ENCODE measurements at places on chromosomes 7 and 10.

DNA sequence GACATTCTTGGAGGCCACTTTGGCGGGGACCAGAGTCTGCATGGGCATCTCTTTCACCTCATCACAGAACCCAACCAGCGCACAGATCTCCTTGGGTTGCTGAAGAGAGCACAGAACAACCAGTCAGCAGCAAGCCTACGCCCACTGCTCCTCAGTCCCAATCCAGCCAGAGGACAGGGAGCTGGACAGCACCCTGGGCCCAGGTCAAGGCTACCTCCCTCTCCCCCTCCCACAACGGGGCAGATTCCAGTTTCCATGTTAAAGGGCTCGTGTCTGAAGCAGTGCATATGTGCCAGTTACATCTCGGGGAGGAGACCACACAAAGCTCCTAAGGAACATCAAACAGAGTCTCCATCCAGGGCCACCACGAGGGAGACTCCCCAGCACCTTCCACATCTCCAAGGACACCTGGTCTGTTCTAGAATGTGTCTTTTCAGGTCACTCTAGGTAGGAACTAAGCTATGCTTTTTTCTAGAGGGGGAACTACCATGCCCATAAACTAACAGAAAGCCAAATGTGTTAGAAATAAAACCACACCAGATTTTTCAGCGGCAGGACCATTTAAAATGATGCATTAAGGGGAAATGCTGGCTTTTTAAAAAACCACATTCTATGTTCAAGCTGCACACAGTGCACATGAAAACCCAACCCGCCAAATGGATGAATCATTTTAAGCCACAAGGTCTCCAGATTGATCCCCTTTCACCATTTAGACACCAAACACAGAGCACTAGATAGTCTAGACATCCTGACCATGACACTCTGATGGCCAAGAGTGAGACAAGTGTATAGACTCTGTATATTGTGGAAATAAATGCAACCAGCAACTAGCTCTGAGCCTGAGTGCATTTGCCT is 28.9 kb downstream of the PSAP start:
- DNase-seq, result peak; percentile 43

GRCh38 chr10:102195296-102195870 is 30.7 kb upstream of the ELOVL3 start:
- peak; percentile 15 for DNase-seq

DNA sequence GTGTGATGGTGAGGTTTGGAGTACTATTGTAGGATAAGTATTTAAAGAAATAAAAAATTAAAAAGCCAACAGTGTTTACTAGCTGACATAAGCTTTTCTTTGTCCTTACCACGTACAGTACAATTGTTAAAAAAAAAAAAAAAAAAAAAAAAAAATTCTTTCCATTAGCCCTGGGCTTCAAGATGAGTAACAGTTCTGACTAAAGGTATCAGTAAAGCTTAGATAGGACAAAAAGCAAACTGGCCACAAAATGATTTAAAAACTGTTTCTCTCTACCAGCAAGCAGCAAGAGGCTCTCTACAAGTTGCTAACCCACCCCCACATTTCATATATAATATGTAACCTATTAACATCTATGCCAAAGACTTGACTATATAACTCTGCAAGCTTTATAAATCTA is 17.5 kb downstream of the HYCC1 start:
- no peak for DNase-seq

GRCh38 chr7:32936689-32937088 is 20.6 kb upstream of the FKBP9 start:
- no peak for DNase-seq

DNA sequence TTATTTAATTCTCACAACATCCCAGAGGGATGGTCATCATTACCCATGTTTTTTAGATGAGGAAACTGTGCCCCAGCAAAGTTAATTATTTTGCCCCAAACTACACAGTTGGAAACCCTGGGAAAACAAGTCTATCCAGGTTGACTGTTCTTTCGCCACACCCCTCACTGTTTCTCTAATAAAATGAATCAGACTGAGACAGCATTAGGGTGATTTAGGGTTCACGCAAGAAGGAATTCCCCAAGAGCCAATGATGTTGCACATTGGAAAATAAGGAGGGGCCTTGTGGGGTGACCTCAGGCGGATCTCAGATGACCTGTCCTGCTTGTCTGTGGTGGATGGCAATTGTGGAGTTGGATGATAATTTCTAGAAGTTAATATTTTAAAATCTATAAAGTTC is 135.7 kb upstream of the TBX20 start:
- no peak for DNase-seq

- DNase-seq, result no peak
Measured at GRCh38 chr7:163971-164881, 28.1 kb upstream of the FAM20C start.

- peak; percentile 63 for DNase-seq
Measured at GRCh38 chr7:90629297-90629918, 33.3 kb downstream of the CDK14 start.

DNA sequence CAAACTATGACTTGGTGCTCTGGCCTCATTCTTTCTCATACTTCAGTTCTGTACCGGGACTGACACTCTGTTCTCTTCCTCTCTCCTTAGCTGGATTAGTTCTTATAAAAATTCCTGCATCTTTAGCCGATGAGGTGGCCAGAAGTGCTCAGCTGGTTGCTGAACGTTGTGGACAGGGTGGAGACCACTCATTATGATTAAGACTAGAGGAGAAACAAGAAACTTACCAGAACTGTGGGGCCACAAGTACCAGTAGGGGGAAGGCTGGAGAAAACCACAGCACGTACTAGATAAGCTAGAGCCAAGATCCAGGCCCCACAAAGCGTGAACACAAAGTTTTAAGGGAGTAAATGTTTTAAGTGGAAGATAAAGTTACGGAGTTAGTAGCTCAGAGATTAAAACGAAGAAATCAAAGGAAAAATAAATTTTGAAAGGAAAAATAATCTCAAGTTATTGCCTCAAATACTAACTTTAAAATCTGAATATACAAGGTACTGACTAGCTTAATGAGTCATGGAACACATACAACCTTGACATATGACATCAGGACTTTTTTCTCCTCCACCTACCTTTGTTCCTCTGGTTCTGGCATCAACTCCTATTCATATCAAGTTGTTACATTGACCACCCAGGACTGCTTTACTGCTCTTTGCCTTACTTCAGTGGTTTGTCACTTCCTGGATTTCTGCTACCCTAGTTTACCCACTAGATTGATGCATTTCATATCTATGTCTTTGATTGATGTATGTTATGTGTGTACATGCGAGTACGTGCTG is 469.0 kb downstream of the TFEC start:
- peak; percentile 76 for DNase-seq

DNA sequence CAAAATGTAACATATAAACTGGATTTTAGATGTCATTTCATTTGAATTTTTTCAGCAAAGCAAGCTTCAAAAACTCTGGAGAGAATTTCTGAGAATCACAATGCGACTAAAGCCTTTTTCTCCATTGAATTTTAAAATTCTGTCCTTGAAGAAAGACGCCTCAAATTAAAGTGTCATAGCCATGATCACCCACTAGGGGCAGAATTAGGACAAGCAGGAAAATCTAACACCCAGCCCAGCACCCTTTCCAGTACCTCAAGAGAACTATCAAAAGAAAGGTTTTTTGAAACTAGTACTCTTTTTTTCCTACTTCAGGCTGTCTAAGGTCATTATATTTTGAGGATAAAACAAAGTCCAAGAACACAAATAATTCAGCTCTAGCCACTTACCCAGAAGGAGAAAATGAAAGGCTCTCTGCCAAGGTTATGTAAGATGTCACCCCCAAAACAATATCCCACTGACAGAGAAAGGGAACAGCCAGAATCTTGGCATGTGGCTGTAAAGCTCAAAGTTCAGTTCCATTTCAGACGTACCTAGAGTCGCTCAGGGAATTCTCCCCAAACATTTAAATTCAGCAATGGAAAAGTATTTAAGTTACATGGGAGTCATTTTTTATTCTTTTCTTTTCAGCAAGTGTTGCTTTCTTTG is 299.4 kb downstream of the SNX13 start:
- DNase-seq, result peak; percentile 30

DNA sequence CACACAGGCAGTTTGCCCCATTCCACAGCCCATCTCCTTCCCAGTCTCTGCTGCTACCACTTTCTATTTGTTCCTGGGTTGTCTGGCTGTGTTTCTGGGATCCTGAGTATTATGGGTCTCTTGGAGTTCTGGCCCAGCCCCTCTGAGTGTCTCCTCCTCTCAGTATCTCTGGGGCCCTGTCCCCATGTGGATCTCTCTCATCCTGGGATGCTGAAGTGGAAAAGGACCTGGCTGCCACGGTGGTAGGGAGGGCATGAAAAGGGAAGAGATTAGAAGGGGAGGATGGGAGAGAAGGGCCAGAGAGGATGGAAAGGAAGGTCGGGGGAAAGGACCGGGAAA is 54.5 kb upstream of the LBX1 start:
- no peak for DNase-seq

DNA sequence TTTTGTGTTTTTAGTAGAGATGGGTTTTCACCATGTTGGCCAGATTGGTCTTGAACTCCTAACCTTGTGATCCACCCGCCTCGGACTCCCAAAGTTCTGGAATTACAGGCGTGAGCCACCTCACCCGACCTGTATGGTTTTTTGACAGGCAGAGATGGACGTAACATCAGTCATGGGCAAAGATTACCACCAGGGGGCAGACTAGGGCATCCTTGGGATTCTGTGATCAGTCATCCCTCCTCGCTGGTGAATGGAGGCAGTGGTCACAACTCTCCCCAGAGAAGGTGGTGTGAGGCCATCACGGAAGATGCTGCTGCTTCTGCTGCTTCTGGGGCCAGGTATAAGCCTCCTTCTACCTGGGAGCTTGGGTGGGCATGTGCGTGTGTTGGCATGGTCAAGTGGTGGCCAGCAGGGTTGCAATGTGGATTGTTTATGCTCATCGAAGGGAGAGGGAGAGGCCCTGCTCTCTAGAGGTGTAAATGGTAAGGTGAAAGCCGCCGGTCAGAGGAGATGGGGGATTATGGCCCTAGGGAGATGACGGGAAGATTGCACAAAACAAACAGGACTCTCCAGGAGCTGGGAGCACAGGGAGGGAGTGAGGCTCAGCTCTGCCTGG is 122.7 kb upstream of the PRSS1 start:
- DNase-seq, result peak; percentile 23

DNA sequence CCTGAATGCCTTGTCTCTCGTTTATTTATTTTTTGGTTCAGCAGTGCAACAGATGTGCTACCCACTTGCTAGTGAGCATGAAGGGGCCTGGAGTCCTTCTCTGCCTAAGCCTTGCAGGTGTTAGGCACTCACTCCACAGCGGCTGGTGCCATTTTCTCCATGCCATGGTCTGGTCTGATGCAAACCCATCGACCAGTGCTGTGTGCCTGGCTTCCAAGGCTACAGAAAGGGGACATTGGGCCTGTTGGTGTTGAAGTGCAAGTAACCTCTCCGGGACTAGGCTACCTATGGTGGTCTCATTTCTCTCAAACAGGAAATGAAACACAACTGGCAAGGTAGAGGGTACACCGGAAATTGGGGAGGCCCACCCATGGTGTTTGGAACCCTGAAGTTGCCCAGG is 198.1 kb downstream of the ADARB2 start:
- no peak for DNase-seq

- peak; percentile 7 for DNase-seq
Measured at GRCh38 chr10:129877773-129878371, 86.2 kb downstream of the EBF3 start.

DNA sequence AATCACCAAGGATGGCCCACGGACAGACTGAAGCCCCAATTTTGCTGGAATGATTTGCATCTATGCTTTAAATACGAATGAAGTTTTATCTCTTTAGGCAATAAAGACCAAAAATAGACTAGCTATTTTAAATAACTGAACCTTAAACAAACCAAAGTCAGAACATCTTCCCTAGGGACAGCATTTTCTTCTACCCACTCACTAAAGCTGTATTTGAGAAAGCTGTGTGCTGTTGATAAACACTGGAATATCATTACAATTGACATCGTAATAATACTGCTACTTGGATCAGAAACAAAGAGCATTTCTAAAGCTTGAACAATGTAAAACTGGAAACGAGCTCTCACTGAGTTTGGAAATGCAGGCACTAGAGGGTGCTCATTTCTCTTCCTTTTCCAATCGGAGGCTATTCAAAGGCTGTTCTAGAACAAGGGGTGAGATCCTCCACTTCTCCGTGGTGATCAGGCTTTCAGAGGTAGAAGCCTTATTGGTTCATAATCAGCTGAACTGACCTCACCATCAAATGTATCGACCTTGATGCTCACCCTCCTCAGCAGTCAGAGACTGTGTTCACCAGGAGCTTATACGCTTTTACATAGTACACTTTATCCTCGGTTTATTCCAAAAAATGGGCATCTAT is 225.3 kb upstream of the PRSS1 start:
- no peak for DNase-seq

DNA sequence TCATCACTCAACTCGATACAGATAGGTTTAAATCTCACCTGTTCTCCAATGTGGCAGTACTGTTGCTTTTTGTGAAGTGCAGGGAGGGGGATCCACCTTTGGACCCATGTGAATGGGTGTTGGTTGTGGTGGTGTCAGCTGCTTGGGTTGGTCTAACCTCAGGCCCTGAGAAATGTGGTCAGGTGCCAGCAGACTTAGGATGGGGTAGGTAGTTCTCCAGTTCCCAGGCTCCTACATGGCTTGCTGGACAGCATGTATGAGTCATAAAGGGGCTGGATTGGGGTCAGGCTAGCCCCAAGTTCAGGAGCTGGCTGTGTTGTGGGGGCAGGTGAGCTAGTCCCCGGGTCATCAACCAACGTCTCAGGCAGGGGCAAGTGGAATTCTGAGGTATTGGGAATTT is 472.6 kb upstream of the CNTNAP2 start:
- no peak for DNase-seq

GRCh38 chr10:35377050-35377728 is 40.9 kb downstream of the CCNY start:
- no peak for DNase-seq

- DNase-seq, result peak; percentile 37
Measured at GRCh38 chr7:43888993-43889945, 17.1 kb downstream of the URGCP start.

GRCh38 chr10:18689498-18689897 is 30.3 kb downstream of the ARL5B start:
- DNase-seq, result peak; percentile 31

GRCh38 chr10:59586407-59586891 is 123.2 kb downstream of the SLC16A9 start:
- no peak for DNase-seq

- DNase-seq, result no peak
Measured at GRCh38 chr7:46155367-46155766, 234.3 kb upstream of the IGFBP3 start.

- peak; percentile 80 for DNase-seq
Measured at GRCh38 chr10:68871105-68871711, 29.9 kb upstream of the DDX50 start.

GRCh38 chr7:92781117-92781720 is 55.2 kb downstream of the CDK6 start:
- DNase-seq, result no peak

GRCh38 chr10:49519717-49520116 is 19.2 kb downstream of the ERCC6 start:
- DNase-seq, result no peak

GRCh38 chr7:121741896-121742295 is 131.1 kb upstream of the PTPRZ1 start:
- no peak for DNase-seq

GRCh38 chr10:74067373-74068352 is 69.7 kb downstream of the VCL start:
- DNase-seq, result no peak

GRCh38 chr7:33872870-33873269 is 32.5 kb upstream of the BMPER start:
- DNase-seq, result peak; percentile 81

Measured in fibroblast of skin of scalp (primary cell).